ENCODE measurements at places on chromosomes 1 and 21. TPM values are rescaled to one million over a fixed set of nuclear protein-coding genes. Genes with fewer than 3 reads are reported as not detected.

The RPTN gene
- 0.09 TPM for total RNA-seq

GRCh38 chr21:46154155-46154954, 1.0 kb downstream of the FTCD start:
- H3K4me3 ChIP-seq = no peak overlapping the region
- no peaks in the 10 kb centered on the region for H3K36me3 ChIP-seq
- no peaks in the 10 kb centered on the region for H3K27me3 ChIP-seq
- no peak for DNase-seq
- no peaks in the 10 kb centered on the region for H3K4me1 ChIP-seq

DNA sequence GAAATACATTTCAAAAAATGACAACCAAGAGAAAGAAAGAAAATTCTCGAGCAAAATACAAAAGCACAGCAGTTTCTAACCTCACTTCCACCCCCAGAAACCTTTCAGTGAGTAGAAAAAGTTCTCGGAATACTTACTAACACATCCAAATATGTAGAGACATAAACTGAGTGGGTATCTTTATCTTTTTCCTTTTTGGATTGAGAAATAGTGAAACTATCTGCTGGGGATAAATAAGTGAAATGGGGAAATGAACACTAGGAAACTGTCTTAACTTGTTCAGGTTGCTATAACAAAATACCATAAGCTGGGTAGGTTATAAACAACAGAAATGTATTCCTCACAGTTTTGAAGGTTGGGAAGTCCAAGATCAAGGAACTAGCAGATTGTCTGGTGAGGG, 72.0 kb downstream of the VCAM1 start:
- no peaks in the 10 kb centered on the region for H3K27me3 ChIP-seq
- no peaks in the 10 kb centered on the region for H3K36me3 ChIP-seq
- no peak overlapping the region for H3K27ac ChIP-seq
- no peak overlapping the region for H3K4me3 ChIP-seq
- H3K4me1 ChIP-seq = peaks cover under 1% of the 10 kb centered on the region
- peak; percentile 45 for DNase-seq

DNA sequence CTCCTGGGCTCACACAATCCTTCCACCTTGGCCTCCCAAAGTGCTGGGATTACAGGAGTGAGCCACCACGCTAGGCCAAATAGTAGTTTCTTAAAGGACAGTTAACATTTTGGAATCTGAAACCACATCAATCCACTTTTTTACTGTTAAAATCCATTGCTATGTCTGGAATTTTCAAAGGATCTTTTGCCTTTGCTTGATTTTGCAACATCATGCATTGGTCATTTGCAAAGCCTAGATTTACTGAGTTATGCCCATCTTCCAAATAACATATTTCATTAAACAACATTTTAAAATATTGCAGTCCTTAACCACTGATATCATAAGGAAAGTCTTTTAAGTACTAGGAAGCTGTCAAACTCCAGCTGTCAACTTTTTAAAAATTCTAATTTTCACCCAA, 3.3 kb downstream of the POGZ start:
- no peak overlapping the region for H3K4me3 ChIP-seq
- H3K27me3 ChIP-seq = no peaks in the 10 kb centered on the region
- no peaks in the 10 kb centered on the region for H3K36me3 ChIP-seq
- H3K4me1 ChIP-seq = peaks cover 4% of the 10 kb centered on the region
- DNase-seq = peak; percentile 36

DNA sequence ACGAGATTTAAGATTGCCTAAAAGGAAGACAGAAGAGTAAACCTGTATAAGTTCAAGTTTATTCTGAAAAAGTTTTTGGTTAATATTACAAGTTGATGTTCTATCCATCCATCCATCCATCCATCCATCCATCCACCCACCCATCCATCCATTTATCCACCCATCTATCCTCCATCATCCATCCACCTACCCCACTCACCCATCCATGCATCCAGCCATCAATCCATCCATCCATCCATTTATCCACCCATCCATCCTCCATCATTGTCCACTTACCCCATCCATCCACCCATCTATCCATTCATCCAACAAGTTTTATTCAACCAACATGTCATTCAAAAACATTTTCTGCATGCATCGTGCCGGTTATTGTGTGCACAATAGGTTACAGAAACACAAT, 89.3 kb downstream of the ZBTB18 start:
- no peak overlapping the region for H3K4me3 ChIP-seq
- H3K36me3 ChIP-seq = no peaks in the 10 kb centered on the region
- H3K4me1 ChIP-seq = no peaks in the 10 kb centered on the region
- DNase-seq = no peak

Measured in astrocyte (in vitro differentiated cells and primary cell).